ENCODE measurements at places on chromosomes 12 and 14.

DNA sequence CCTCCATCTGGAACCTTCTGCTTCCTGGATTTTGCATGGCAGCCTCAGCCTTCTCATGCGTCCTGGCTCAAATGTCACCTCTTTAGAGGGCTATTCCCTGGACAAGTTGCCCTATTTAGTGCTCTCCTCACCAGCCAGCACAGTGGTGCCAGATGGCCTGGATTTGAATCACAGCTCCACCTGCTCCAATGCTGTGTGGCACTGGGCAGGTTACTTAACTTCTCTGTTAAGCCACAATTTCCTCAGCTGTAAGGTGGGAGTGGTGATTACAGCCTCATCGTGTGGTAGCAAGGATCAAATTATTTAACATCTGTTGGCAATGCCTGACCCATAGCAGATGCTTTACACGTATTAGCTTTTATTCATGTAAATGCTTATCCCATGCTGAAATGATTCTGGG, 16.7 kb upstream of the POP5 start:
- DNase-seq = no peak

- no peak for DNase-seq
These were observed 118.5 kb upstream of the FRMD6 start for GRCh38 chr14:51533160-51533559.

DNA sequence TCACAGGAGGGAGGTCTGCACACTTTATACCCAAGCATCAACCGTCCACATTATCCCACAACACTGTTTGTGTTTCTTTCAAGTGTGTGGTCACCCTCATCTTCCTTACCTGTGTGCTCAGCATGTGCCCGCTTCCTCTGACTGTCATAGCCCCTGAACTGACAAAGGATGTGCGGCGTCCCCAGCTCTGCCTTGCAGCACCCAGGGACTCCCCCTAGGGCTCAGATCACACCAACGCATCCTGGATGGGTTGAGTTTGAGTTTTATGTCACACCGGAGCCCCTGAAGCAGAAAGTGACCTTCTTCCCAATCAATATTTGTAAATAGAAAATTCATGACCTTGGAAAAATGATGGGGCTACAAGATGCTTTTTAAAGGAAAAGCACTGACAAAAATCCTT, 770.7 kb upstream of the TMEM132C start:
- DNase-seq = no peak

DNA sequence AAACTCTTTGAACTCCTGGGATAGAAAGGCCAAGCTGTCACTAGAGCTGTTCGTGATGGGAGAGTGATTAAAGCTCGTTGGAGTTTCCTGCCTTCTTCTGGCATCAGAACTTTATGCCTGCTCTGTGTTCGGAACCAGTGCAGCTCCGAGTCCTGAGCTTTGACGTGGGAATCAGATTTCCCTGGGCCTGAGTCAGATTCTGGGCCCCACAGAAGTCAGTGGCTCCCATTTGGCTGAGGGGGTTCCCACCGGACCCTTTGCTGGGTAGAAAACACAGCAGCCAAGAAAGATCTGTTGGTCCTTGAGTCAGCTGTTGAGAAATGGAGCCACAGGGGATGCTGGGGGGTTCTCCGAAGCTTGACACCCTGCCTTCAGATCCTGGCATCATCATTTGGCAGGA, 238.0 kb downstream of the CHST11 start:
- no peak for DNase-seq

- no peak for DNase-seq
These were observed 568.6 kb downstream of the ETNK1 start for GRCh38 chr12:23193552-23193951.

DNA sequence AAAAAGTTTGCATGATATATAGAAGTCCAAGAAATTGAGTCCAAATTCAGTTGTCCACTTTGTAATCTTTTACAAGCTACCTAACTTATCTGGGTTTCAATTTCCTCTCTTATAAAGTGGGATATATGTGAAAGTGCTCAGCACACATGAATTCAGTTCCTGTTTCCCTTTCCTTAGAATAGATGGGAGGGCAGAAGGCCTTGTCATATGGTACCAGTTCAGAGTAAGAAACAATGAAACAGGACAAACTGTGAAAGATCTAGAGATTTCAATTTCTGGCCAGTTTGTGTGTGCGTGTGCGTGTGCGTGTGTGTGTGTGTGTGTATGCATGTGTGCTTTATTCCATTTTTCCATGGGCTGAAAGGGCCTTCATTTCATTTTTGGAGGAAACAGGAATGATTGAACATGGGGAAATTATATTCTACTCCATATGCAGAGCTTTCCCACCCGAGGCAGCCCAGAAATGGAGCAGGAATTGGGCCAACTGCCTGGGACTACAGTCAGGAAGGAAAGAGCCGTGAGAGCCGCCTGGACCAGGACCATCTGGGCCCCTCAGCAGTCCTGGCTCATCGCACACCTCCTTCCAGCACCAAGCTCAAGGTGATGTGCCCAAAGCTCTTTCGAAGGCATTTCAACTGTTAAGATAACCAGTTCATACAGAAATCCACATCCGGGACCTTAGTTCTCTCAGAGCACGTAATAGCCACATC, 183.2 kb downstream of the EPS8 start:
- no peak for DNase-seq

All from muscle of arm (tissue), 14 donors.